Stomach (tissue), 19 donors: ENCODE measurements at places on chromosomes 6 and 20. TPM values are rescaled to one million over a fixed set of nuclear protein-coding genes. Genes with fewer than 3 reads are reported as not detected.
A peak's percentile ranks its signal among the peaks of the same experiment; 100 is the strongest.

GRCh38 chr20:36214684-36215256, 21.5 kb upstream of the AAR2 start:
- H3K27me3 ChIP-seq: no peaks in the 10 kb centered on the region
- H3K36me3 ChIP-seq: peaks cover 87% of the 10 kb centered on the region
- no peak overlapping the region for H3K4me3 ChIP-seq
- peak; percentile 47 for DNase-seq
- no peaks in the 10 kb centered on the region for H3K4me1 ChIP-seq

DNA sequence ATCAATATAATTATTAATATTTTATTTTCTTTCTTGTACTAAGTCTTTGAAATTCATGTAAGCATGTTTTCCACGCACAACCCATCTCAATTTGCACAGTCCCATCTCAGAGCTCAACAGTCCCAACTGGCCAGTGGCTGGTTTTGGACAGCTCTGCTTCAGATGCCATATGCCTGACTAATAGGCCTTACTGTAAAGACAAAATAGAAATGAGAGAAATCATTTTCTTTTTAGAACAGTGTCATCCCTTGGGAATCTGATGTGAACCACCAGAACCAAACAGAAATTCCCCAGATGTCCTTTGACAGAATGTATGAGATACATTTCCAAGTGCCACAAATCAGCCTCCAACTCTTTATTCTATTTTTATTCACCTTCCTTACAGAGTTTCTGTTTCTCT, 338.9 kb downstream of the ESR1 start:
- H3K4me3 ChIP-seq: no peak overlapping the region
- H3K27me3 ChIP-seq: no peaks in the 10 kb centered on the region
- DNase-seq: no peak
- H3K4me1 ChIP-seq: no peaks in the 10 kb centered on the region
- H3K27ac ChIP-seq: no peak overlapping the region

DNA sequence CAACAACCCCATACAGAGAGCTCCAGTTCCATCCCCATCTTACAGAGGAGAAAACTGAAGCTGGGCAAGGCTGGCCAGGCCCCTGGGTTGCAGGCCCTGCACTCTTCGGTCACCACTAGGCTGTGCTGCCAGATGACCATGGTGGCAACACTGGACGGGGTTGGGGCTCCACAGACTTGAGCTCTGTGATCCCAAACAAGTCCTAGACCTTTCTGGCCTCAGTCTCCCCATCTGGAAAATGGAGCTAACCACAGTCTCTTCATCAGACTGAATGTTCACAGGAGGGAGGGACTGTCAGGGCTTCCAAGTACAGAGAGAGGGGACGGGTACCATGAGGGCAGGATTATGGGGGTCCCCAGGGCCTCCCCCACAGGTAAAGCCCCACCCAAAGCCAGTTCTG, 41.3 kb upstream of the NOL4L start:
- no peak overlapping the region for H3K4me3 ChIP-seq
- no peaks in the 10 kb centered on the region for H3K36me3 ChIP-seq
- no peak overlapping the region for H3K27ac ChIP-seq
- no peak for DNase-seq

- H3K27me3 ChIP-seq: peaks cover 2% of the 10 kb centered on the region
- no peak overlapping the region for H3K4me3 ChIP-seq
- H3K27ac ChIP-seq: peak overlapping the region; percentile 75
- H3K36me3 ChIP-seq: no peaks in the 10 kb centered on the region
- H3K4me1 ChIP-seq: peaks cover 37% of the 10 kb centered on the region
- DNase-seq: no peak
Measured at GRCh38 chr20:43941476-43942200, 27.0 kb downstream of the TOX2 start.

The ELOVL4 gene
- total RNA-seq: not detected

The JPH2 gene
- total RNA-seq: 42.0 TPM
